Activated naive CD8-positive, alpha-beta T cell treated with anti-CD3 and anti-CD28 coated beads for 36 hours (primary cell): ENCODE measurements at places on chromosomes 16 and 17.

GRCh38 chr17:64994281-64994680 lies 62.3 kb downstream of the GNA13 start:
- DNase-seq, result no peak

GRCh38 chr17:42531455-42532354 lies 4.3 kb upstream of the NAGLU start:
- peak; percentile 67 for DNase-seq

GRCh38 chr16:50167556-50167955 lies 14.4 kb downstream of the TENT4B start:
- no peak for DNase-seq

DNA sequence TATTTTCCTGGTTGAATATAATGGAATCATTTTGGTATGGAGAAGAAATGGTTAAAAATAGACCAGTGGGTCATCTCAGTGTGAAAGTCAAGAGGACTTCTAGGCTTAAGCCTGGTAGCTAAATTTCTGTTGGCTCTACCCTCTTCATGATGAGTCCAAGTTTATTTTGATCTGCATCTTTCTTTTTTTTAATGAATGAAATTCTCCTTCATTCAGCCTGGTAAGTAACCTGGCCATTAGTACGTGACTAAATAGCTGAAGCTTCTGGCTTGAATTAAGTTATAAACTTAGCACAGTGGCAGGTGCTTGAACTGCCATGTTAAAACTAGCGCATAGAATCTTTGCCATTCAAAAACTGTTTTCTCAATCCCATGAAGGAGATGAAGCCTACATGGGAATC lies 28.0 kb downstream of the NF1 start:
- no peak for DNase-seq

DNA sequence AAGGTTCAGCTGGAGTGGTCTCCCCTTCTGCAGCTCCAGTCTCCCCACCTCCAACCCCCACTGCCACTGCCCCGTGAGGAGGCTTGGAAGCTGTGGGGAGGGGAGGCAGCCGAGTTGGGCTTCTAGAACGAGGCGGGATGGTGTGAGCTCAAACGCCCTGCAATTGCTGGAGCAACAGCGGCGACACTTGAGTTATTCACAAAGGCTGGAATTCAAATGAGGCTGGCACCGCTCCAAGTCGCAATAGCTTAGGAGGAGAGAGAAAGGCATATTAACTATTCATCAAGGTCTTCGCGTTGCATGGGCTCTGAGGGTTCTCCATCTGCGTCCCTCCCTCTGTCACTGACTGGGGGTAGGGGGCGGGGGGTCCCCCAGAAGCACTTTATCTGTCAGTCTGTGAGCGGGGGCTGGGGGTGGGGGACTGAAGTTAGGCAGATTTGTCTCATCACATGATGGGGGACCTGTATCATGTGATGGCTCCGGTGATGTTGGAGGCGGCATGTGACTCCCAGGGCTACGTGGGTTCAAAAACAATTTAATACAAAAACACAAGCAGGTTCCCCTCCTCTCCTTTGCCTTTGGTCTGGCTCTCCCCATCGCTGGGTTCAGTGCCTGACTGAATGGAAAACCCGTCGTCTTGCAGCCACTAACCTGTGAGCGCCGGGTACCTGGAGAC lies 70.5 kb downstream of the RBBP6 start:
- peak; percentile 3 for DNase-seq

- DNase-seq, result no peak
Observed at GRCh38 chr16:85062845-85063244, 35.2 kb downstream of the KIAA0513 start.

DNA sequence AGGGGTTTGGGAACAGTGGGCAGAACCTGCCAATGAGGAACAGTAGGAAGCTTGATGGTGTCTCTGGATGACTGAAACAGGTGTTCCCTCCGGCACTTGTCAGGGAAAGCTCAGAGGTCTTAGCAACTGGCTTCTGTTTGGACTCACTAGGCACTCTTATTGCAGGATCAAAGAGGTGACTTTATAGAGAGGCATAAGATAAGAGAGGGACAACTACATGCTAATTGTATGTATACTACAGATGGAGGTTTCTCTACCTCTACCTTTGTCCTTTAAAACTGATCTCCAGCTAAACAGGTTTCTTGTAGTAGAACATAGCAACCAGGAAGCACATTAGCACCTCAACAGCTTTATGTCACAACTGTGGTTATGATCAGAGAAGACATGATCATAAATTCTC lies 7.6 kb downstream of the CNTD1 start:
- DNase-seq, result no peak

DNA sequence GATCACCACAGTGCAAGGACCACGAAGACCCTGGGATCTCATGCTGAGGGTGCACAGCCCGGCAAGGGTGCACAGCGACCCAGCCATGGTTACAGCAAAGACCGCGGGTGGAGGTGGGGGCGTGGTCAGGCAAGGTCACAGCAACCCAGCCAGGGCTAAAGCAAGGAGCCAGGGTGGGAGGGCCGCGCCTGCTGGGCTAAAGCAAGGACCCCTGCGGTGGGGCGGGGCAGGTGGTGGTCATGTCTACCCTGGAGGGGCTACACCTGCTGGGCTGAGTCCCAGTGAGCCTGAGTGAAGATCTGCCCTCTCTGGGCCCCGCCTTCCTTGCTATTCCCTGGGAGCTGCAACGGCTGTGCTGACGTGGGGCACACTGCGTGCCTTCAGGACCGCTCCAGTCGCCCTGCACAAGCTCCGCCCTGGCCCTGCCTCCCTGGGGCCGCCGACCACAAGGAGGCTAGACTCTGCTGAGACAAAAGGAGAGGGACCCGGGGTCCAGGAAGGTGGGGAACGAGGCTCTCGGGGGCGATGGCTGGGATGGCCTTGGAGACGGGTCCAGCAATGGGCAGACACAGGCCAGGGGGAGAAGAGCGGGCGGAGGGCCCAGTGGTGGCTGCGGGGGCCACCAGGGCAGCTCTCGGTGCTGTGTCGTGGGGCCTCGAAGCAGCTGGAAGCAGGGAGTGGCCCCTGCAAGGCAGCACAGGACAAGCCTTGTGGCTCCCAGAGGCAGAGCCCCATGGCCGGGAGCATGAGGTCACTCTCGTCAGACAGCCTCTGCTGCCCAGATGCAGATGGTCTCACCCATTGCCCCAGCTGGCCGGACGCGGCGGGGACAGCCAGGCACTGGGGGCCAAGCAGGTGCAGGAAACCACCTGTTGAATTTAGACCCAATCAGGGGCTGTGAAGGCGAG lies 52.8 kb downstream of the CBFA2T3 start:
- no peak for DNase-seq

DNA sequence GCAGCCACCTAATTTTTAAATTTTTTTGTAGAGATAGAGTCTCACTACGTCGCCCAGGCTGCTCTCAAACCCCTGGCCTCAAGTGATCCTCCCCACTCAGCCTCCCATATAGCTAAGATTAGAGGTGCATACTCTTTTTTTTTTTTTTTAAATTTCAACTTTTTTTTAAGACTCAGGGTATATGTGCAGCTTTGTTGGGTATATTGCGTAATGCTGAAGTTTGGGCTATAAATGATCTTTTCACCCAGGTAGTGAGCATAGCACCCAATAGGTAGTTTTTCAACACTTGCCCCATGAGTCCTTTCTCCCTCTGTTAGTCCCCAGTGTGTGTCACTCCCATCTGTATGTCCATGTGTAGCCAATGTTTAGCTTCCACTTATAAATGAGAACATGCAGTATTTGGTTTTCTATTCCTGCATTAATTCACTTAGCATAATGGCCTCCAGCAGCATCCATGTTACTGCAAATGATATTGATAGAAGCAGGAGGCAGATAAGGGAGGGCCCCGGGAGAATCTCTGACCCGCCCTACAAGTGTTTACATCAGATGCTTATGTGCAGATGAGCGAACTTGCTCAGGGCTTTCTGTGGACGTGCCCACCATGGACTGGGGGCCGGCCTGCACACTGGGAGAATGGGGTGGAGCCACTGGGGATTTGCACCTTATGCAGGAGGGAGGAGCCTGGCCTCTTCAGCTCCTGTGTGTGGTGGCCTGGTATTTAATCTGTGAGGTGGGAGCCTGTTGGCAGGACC lies 110.3 kb upstream of the ZKSCAN2 start:
- DNase-seq, result no peak

DNA sequence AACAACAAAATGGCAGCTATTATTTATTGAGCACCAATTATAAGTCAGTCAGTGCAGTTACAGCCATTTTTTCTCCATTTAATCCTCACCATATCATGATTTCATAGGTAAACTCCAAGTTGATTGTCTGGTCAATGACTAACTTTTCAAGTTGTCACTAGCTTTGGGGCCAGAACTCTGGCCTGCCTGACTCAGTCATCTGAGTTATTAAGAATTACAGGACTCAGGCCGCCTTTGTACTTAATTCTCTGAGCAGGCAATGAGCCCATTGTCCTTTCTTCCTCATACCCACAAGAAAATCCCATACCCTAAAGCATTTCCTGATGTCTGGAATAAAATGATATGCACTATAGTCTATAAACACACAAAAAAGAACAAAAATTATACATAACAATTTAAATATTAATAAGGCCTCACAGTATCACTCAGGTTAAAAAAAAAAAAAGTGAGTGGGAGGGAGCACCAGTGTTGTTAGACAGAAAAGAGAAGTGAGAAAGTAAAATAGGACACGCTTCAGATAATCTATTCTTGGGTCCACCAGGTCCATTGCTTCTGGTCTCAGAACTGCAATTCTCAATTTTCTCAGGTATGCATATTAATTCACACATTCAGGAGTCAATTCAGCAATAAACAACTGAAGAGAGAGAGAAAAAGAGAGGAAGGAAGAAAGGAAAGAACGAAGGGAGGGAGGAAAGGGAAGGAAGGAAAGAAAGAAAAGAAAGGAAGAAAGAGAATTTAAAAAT lies 70.2 kb downstream of the SPAG9 start:
- DNase-seq, result no peak

DNA sequence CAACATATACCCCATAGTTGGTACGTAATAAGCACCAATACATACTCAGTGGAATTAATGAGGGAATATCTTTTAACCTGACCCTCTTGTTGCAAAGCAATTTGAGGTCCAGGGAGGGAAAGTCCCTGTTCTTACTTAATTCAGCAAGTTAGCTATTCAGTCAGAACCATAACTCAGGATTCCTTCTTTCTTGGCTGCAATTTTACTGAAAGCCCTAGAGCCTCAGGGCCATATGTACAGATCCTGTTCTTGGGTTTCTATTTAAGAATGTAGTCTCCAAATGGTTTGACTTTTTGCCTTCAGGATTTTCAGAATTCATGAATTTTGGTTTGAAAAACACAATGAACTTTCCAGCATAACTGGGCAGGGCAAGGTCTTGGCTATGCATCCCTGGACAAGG lies 436.5 kb downstream of the HS3ST4 start:
- DNase-seq, result no peak

DNA sequence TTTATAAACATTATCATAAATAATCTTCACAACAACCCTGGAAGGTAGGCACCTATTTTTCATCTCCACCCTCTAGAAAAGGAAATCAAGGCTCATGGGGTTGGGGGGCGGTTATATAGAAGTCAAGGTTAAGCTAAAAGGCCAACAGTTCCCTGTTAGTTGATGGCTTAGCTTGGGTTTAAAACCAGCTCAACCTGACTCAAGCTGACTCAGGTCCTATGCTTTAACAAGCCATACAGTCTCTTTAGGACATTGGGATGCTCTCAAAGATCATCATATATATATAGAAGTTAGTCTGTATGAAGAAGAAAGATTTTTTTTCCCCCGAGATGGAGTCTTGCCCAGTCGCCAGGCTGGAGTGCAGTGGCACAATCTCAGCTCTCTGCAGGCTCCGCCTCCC lies 44.8 kb upstream of the MED13 start:
- no peak for DNase-seq

GRCh38 chr16:69318177-69318910 lies 7.2 kb downstream of the VPS4A start:
- no peak for DNase-seq

GRCh38 chr16:27505297-27506236 lies 44.1 kb downstream of the GTF3C1 start:
- no peak for DNase-seq

GRCh38 chr16:79480056-79480455 lies 120.5 kb downstream of the MAF start:
- no peak for DNase-seq

GRCh38 chr16:89140981-89141883 lies 30.3 kb upstream of the CDH15 start:
- no peak for DNase-seq

- DNase-seq, result no peak
Observed at GRCh38 chr17:82679586-82680465, 18.7 kb downstream of the RAB40B start.

GRCh38 chr17:74711058-74711824 lies 1.5 kb downstream of the CD300LF start:
- DNase-seq, result no peak

DNA sequence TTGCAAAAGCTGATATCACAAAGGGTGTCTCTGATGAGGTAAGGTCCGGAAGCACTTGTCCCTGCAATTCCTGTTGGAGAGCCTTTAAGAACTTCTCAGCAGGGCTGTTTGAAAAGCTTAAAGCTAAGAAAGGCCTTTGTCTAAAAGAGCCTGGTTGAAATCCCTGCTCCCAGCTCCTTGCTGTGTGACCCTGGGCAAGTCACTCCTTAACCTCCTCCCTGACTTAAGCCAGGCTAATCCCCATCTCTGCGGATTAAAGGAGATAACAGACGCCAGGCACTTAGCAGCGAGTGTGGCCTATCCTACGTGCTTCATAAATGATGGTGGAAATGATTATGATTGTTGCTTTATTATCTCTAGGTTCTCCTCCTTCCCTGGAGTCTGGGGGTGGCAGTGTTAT lies 368.0 kb upstream of the RBFOX1 start:
- no peak for DNase-seq

DNA sequence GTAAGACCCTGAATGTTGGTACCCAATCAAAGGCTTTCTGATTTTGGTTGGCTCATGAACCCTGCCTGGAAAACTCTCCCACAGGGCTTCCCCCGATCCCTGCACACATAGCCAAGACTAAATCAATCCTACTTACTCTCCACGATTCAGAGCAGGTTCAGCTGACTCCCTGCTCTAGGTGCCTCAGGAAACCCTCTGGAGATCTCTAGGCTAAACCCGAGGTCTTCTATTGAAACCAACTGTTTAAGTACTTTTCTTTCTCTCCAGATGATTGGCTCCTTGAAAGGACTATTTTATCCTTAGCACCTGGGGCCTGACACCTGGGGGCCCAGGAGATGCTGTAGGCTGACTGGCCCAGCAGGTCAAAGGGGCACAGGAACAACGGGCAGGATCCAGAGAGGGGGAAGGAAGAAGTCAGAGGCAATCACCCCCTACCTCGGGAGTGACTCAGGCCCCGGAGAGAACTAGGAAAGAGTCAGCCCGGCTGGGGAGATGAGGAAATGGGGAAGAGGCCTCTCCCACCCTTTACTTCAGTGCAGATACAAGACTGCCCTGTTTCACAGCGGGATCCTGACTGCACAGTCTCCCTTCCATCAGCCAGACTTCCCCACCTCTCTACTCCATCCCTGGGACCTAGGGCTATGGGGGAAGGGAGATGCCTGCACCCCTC lies 2.0 kb downstream of the TBC1D10B start:
- no peak for DNase-seq
